ENCODE measurements at places on chromosomes 11 and 22.
A peak's percentile ranks its signal among the peaks of the same experiment; 100 is the strongest.

DNA sequence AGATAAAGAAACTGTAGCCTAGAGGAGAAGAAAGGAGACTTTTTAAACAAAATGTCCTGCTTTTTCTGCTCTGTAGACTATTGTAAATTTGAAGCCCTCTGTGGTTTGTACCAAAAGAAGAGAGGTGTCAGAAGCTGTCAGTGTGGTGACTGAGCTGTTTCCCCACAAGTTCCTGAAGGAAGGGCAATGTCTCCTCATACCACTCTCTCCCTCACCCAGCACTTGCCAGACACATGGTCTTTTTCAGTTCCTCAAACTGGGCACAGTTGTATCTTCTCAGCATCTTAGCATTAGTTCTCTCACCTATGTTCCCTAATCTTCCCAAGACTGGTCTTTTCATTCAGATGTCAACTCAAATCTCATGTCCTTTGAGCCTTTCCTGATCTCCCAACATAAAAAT, 4.3 kb downstream of the BCO2 start:
- DNase-seq: peak; percentile 17

DNA sequence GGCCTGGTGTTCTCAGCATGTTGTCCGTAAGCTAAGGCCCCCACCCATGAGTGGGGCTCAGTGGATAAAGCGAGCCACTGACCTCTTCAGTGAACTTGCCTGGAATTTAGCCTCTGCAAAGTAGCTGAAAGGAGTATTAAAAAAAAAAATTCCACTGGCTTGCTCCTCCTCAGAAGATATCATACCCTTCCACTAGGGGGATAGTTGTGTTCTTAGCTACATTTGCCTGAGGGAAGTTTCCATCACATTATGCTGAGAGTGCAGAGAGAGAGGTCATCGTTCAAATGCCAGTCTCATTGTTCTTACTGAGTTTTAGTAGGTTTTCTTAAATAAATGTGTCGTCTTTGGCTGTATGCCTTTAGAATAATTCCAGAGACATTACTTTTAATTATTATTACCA, 879.7 kb downstream of the JRKL start:
- DNase-seq: no peak

- DNase-seq: no peak
Measured at GRCh38 chr11:119085437-119085847, 761 bp downstream of the HMBS start.

- DNase-seq: no peak
Measured at GRCh38 chr11:20357150-20357549, 6.4 kb upstream of the HTATIP2 start.

- DNase-seq: no peak
Measured at GRCh38 chr11:125084057-125084416, 20.9 kb downstream of the SLC37A2 start.

DNA sequence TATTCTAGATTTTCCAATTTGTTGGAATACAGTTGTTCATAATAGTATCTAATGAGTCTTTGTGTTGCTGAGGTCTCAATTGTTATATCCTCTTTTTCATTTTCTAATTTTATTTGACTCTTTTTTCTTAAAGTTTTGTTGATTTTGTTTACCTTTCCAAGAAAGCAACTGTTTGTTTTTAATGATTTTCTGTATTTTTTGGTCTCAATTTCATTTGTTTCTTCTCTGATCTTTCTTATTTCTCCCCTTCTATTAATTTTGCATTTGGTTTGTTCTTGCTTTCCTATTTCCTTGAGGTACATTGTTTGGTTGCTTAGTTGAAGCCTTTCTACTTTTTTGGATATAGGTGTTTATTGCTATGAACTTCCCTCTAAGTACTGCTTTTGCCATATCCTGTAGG, 5.2 kb upstream of the OR52A1 start:
- no peak for DNase-seq

DNA sequence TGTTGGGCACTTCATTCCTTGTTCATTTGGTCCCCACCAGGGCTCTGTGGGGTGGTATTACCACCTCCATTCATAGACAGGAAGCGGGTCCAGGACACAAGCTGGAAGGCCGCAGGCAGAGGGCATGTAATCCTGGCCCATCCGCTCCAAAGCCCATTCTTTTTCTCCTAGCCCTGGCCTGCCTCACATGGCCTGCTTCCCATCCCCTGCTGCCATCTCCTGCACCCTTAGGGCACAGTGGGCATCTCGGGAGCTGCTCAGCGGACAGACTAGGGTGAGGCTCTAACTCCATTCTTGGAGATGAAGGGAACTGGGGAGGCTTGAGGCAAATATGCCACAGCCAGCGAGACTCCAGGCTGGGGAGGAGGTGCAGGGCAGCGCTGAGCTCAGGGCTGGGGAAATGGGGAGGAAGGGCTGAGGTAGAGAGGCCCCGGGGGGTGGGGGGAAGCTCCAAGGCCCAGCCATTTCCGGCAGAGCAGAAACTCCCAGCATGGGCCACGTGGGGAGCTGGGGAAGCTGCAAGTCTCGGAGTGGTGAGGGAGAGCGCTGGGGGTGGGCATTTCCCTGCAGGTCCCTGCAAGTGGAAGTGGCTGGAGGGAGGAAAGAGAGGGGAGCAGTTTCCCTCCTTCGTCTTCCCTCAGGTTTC, 14.3 kb upstream of the BCL9L start:
- DNase-seq: peak; percentile 50

- DNase-seq: no peak
Measured at GRCh38 chr11:1236316-1237127, 13.7 kb downstream of the MUC5B start.

DNA sequence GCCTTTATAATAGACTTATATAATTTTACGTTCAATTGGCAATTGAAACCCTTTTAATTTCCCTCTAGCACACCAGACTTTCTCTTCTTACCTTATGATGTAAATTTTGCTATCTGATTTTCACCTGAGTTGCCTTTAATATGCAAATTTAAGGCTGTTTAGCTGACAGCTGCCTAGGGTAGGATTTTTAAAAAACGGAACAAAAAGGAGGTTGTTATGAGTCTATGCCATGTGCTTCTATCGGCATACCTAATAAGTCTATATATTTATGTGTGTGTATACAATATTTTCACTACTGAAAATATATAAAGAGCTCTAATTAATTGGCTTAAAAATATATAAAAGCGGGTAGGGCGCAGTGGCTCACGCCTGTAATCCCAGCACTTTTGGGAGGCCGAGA, 11.8 kb upstream of the SELENOH start:
- DNase-seq: no peak

DNA sequence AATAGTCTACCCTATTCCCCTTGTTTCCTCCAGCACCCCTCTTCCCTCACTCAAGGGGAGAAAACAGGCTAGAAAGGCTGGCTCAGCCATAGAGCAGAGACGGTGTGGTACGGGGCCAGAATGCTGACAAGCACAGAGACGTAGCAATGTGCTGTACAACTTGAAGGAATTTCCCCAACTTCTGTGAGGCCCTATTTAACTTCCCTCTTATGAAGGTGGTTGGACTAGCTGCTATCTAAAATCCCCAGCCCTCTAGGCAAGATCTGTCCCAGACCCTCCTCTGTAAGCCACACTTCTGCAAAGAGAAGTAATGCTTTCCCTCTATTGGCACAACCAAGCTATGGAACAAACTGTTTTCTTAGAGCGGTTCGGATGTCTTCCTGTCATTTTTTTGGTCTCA, 37.8 kb downstream of the PLEKHA7 start:
- no peak for DNase-seq

DNA sequence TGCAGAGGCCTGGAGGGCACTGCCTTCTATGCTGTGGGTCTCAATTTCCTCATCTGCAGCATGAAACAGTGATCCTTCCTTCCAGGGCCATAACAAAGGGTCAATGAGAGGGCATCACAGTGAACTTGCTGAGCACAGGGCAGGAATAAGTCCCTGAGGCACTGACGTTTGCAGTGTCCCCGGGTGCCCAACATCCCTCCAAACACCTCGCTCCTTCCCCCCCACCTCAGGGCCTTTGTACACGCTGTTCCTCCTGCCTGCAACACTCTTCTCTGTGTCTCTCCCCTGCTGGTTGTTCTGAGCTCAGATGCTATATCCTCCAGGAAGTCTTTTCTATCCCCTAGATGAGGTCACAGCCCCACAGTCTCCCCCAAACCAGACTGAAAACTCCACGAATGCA, 59.7 kb upstream of the TCF20 start:
- no peak for DNase-seq

DNA sequence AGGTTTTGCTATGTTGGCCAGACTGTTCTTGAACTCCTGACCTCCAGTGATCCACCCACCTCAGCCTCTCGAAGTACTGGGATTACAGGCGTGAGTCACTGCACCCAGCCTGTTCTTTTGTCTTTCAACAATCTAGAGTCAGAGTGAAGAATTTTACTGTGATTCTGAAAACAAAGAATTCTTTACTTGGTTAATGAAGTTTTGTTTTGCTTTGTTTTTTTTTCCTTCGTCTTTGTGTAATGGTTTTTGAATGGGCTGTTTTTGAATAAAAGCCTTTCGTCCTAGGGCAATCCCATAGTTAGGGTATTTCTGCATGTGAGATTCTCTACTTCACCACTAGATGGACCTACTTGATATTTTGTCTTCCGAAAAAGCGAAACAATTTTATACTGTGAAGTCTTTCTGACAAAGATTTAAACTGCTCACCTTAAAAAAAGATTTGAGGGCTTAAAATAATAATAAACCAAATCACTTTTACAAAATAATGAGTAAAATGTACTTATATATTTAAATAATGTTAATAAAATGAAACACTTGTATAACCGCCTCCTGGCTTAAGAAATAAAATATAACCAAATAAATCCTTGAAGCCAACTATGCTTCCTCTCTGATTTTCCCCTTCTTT, 43.4 kb upstream of the SC5D start:
- DNase-seq: peak; percentile 47

GRCh38 chr22:46017166-46017565, 40.2 kb upstream of the WNT7B start:
- DNase-seq: no peak

DNA sequence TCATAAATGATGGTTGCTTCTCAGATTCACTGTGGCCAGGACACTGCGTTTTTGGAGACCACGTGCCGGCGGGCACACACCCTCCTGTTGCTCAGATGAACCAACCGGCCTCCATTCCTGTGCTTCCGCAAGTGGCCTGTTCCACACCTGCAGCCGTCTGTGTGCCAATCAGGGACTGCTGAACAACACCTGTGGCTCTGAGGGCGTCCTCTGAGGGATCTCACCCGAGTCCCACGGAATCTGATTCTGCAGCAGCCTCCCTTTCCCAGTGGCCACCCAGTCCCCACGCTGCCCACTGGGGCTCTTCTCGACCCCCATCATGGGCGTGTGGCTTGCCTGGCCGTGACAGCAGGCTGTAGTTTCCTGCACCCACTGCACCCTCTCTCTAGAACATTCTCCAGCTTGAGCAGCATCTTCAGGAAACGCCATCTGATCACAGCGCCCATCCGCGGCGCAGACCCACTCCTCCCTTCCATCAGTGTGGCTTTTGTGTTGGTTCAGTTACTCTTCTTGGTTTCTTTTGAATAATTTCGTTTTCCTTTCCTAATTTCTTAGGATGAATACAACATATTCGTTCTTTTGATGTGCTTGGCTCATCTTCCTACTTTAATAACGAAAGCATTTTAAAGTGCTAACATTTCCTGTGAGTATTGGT, 100.3 kb upstream of the SLC22A12 start:
- DNase-seq: no peak

GRCh38 chr22:40120848-40121247, 56.9 kb upstream of the TNRC6B start:
- DNase-seq: no peak

DNA sequence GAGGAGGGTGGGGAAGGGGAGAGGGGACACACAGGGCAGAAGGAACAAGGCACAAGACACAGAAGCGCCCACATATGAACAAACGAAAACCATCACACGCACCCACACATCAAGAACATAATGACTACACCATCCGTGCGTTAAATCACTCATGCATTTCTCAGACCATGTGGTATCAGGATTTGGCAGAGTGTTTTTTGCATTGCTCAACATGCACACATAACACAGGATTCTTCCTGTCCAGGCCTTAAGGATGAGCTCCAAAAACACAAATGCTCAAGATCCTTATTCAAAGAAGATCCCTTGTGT, 309.5 kb downstream of the CADM1 start:
- no peak for DNase-seq

GRCh38 chr22:32546496-32546895, 71.9 kb downstream of the FBXO7 start:
- no peak for DNase-seq

GRCh38 chr11:69501891-69502860, 20.7 kb downstream of the LINC01488 start:
- no peak for DNase-seq

DNA sequence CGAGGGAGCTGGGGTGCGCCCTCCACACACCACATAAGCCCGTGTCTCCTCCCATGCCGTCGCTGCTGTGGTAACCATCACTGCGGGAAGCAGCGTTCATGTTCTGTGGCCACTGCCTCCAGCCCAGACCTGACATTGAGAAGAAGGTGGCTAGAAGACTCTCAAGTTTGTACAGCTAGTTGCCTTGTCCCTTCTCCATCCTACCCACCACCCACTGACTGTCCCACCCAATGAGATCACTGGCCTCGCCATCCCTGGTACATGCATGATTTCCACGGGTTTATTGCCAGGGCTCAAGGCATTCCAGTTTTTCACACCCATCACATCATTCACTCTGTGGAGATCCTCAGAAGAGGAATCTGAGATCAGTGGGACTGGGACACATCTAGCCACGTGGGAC, 33.0 kb downstream of the AHNAK start:
- peak; percentile 51 for DNase-seq

GRCh38 chr11:126357055-126357962, 1.8 kb downstream of the ST3GAL4 start:
- no peak for DNase-seq

DNA sequence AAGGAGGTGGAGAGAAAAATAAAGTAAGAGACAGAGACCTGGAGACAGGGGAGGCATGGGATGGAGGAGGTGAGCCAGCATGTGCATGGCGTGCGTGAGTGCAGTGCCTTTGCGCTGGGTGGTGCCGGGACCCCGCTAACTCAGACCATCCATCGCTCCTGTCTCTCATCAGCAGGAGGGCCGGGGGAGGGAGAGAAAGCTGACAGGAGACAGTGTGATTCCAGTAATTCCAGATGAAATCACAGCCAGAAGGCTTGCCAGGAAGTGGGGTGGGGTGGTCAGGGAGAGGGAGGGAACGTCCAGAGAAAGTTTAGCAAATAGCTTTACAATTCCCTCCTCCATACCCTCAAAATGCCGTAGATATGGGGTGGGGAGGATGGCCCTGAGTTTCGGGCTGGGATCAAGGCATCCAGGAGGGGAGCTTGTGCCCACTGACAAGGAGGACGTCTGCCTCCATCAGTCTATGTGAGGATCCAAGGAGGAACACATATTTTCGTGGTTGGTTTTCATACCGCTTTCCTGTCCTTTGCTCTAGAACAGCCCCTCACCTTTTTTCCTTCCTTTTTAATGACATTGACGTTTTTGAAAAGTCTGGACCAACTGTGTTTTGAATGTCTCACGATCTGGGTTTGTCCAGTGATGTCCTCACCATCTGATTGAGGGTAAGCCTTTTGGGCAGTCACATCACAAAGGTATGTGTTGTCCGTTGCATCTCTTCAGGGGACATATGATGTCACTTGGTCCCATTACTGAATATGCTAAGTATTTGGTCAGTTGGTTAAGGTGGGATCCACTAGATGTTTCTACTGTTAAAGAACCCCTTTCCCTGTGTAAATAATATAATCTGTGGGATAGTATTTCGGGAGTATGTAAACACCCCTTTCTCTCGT, 567.3 kb downstream of the MIAT start:
- DNase-seq: no peak

GRCh38 chr11:72842126-72842525, 27.9 kb downstream of the ATG16L2 start:
- no peak for DNase-seq
